NCI-H1694 treated with DMSO at 0.1 percent for 48 hours (cell line): ENCODE measurements at places on chromosomes 2 and 18.

DNA sequence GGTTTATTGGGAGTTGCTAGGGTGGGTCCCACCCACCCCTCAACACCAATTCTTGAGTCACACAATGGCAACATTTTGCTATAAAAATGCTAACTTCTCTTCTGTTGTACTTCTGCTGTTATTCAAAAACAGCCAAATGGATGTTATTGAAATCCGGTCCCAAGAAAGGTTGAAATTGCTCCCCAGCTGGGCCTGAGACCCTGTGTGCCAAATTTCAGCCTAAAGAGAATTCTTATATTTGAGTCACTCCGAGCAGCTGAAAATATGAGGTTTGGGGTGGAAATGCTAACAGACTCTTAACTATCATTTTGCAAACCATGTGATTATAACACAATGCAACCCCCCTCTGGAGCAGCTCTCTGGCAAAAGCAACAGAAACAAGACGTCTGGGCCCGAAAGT is 27.0 kb upstream of the ACVR1 start:
- no peak for DNase-seq

DNA sequence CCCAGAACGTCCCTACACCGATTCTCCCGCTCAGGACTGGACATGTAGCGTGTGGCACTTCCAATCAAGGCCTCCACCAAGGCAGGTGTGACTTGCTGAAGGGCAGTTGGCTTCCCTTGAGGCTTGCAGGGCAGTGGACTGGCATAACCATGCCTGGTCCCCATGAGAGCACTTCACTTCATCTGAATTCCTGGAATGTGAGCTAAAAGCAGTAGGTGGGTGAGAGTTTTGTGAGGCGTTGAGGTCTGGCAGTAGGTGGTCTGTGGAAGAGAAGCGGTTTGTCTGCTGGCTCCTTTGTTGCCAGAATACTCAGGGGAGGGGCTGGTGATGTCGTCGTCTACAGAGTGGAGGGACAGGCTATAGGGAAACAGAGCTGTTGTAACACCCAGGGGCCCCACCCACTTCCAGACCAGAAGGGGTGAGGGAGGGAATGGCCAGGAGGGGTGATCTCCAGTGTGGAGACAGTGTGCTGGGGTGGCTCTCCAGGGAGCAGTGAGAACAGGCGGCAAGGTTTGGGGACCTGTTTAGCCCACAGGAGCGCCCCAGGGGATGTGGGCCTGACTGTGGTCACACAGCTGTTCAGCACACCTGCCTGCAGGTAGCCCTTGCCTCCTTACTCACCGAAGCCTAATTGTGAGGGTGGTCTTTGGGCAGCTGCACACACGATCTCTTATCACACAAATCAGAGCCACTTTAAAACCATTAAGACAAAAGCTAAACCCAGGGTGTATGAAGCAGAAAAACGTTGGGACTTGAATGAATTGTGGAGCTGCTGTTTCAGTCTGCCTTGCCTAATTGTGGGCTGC is 21.5 kb upstream of the ALKAL2 start:
- DNase-seq = no peak

DNA sequence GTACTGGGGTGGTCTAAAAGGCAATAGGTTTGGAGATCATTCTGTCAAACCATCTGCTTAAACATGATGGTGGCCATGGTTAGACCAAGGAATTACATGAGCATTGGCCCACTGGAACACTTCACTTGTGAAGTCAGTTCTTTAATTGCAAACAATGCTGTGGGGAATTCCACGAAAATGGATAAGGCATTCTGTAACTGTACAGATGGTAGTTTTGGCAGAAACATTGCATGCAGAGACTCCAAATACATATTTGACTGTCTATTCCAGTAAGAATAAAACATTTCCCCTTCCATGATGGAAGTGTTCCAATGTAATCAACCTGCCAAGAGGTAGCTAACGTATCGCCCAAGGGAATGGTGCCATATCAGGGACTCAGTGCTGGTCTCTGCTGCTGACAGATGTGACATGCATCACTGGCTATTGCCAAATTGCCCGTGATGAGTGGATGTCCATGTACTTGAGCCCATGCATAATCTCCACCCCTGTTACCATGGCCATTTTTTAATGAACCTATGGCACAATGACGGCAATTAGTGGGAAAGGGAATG is 417.9 kb downstream of the CDH7 start:
- peak; percentile 86 for DNase-seq

DNA sequence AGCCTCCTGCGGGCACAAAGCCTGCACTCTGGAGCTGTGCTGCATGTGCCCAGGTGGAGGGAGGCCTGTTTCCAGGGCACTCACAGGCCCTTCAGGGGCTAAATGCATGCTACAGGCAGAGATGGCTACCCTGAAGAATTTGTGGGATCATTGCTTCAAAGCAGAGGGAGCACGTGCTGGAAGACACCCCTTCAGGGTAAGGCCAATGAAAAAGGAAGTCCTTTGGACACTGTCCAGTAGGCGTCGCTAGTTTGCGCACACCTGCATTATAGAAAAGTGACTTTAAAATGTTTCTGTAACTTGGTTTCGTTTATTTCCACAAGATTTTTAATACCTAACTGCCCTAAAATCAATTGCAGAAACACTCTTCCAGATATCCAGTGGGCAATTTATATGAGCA is 325.3 kb downstream of the ZNF516 start:
- DNase-seq = no peak

GRCh38 chr2:56656826-56657225 is 473.0 kb downstream of the CCDC85A start:
- DNase-seq = no peak

GRCh38 chr2:195367809-195368208 is 289.2 kb upstream of the SLC39A10 start:
- DNase-seq = no peak

DNA sequence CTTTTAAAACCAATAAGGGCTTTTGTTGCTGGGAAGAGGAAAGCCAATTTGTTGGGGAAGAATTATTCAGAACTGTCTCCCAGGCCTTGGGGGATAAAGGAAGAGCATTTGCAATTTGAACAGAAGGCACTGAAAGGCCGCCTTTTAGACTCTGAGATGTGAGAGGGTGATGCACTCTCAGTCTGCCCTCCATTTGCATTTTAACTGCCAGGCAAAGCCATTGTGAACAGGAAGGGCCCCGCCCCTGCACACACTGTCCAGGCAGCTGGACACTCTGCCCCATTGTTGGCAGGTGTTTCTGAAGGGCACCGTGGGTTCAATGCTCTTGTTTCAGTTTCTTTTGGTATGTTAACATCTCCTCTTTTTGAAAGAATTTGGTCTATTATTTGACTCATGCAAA is 169.5 kb upstream of the COPS8 start:
- no peak for DNase-seq

GRCh38 chr2:88545118-88545517 is 82.1 kb downstream of the EIF2AK3 start:
- peak; percentile 45 for DNase-seq

DNA sequence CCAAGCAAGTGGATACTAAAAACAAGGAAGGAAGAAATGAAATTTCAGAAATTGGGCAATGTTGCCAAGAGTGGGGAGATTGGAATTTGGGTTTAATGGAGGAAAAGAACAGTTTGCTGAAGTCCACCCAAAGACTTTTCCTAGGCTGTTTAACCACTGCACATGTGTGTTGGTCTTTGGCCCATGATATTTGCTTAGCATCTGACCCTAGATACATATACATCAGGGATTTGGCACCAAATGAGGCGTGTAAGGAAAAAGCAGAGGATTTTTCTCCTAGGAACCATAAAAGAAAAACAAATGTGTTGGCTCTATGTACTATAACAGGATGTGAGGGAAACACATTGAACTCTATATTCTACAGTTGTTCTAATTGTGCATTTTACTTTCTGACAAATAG is 80.7 kb upstream of the CD28 start:
- no peak for DNase-seq

DNA sequence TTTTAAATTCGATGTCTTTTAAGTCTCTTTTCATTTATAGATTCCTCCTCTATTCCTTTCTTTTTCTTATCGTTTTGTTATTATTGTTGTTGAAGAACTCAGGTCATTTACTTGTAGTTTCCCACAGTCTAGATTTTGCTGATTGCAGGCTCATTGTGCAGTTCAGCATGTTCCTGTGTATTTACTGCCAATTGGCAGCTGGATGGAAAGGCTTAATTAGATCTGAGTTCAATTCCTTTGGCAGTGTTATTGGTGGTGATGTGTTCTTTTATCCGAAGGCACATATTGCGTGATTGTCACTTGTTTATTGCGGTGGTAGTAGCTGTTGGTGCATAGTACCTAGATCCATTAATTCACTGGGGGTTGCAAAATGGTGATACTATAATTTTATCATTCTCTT is 180.7 kb downstream of the BABAM2 start:
- peak; percentile 30 for DNase-seq

DNA sequence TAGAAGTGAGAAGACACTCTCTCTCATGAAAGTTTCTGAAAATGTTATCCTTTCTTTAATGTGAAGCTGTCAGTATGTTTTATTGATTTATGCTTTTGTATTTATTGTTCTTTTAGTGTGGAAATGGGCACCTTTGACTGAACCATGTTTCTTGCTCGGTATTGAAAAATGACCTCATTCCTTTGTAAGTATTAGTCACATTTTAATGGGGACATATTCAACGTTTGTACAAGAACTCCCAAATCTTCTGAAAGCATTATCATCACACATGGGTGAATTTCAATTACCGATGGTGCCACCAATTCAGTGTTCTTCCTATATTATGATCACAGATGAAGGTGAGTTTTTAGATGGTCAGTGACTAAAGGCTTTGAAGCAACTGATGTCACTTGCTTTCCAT is 371.8 kb upstream of the GCFC2 start:
- DNase-seq = no peak

DNA sequence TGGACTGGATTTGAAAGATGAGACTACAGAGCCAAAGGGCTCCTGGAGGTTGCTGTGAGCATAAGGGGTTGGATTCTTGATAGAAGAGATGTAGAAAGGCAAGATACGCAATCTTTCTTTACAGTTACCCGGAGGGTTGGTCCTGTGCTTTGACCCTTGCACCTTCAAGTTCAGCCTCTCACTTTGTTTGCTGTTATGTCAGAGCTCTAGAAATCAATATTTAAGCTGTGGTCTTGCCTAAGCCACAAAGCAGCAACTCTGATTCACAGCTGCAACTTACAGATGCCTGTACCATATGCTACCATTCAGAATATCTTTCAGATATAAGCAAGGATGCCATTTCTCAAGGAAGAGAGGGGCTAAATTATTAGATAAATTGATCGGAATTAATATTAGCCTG is 943.1 kb upstream of the LRRTM1 start:
- no peak for DNase-seq

DNA sequence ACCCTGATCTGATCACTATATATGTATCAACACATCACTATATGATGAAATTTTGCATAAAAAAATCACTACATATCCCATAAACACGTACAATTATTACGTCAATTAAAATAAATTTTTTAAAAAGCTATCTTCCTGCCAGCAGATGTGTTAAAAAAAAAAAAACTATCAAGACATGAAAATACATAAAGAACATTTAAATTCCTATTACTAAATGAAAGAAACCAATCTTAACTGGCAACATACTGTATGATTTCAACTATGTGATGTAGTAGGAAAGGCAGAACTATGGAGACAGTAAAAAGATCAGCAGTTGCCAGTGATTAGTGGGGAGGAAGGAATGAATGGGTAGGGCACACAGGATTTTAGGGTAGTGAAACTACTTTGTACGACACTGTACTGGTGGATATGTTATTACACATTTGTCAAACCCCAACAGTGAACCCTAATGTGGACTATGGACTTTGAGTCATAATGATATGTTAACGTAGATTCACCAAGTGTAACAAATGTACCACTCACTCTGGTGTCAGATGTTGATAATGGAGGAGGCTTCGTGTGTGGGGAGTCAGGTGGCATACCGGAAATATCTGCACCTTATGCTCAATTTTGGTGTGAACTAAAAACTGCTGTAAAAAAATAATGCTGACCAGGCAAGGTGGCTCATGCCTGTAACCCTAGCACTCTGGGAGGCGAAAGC is 27.4 kb downstream of the USP34 start:
- no peak for DNase-seq

DNA sequence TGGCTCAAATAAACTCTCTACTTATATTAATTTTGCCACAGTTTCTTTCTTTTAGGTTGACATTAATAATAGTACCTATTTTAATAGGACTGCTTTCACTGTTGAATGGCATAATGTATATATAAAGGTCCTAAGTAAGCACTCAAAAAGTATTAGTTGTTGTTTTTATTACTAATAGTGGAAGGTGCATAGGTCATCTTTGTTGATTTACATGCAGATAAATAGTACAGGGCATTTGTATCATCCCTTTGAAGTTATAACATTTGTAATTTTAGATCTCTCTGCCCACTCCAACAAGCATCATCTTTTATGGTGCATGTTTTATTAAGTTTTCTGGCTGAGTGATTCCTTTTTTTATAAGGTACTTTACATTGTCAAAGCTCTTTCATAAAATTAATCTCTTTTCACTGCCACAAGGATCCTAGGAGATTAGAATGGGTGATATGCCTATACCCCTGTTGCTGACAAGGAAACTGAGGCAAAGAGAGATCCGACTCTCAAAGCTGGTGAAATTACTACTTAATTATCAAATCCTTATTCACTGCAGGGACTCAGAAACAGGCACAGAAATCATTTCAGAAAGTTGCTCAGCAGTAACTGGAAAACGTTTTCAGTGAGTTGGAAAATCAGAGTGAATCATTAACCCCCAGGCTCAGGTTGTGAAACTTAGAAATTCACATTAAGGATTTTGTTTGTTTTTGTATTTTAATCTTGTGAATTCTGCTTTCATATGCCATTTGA is 299.6 kb downstream of the AGPS start:
- no peak for DNase-seq

GRCh38 chr2:203897544-203897943 is 30.0 kb downstream of the CTLA4 start:
- DNase-seq = no peak

GRCh38 chr2:26887151-26887550 is 39.2 kb downstream of the DPYSL5 start:
- no peak for DNase-seq

DNA sequence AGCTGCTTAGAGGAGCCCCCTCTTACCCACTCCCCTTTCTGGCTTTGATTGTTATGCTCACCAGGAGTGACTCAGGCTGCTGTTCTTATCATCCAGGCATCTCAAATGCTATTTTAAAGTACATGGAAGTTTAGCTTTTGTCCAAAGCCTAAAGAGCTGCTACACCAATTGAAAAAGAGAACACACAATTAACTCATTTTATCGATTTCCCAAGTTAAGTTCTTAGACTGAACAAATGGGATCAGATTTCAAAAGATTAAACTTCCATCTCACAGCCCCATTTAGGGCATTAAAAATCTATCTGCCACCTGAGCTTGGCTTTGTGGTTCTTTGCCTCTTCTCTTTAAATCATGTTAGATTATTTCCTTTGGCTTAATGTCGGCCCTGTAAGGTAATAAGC is 81.2 kb downstream of the MYO5B start:
- DNase-seq = no peak

- no peak for DNase-seq
Measured at GRCh38 chr2:3488061-3488531, 31.2 kb downstream of the ADI1 start.
